Activated CD8-positive, alpha-beta T cell treated with anti-CD3 and anti-CD28 coated beads for 36 hours (primary cell): ENCODE measurements at places on chromosomes 7 and 10. TPM values are rescaled to one million over a fixed set of nuclear protein-coding genes. Genes with fewer than 3 reads are reported as not detected.

The EFCAB10 gene
- total RNA-seq = not detected

The TMEM168 gene
- total RNA-seq = 15.5 TPM

The NAMPT gene
- 812 TPM for total RNA-seq

The STK17A gene
- total RNA-seq = 42.4 TPM

The ELFN1 gene
- 0.36 TPM for total RNA-seq

The SLC39A12 gene
- not detected for total RNA-seq

The SNCG gene
- total RNA-seq = not detected

The EIF4EBP2 gene
- 24.0 TPM for total RNA-seq

The UCMA gene
- total RNA-seq = not detected

The FAM13C gene
- not detected for total RNA-seq

The LRIT1 gene
- not detected for total RNA-seq

The TET1 gene
- total RNA-seq = 1.3 TPM

The ZNF33B gene
- 5.8 TPM for total RNA-seq

The ZRANB1 gene
- total RNA-seq = 9.5 TPM

The NKX2-3 gene
- not detected for total RNA-seq

The RPEL1 gene
- not detected for total RNA-seq

The CDNF gene
- 1.8 TPM for total RNA-seq

The ITIH5 gene
- total RNA-seq = not detected

The NUTM2A gene
- total RNA-seq = 0.54 TPM

The WIPF3 gene
- not detected for total RNA-seq

The SFTPD gene
- total RNA-seq = not detected

The SFMBT2 gene
- total RNA-seq = 23.8 TPM

The SPDYE9 gene
- total RNA-seq = not detected

The RNF148 gene
- total RNA-seq = not detected

The NRG3 gene
- not detected for total RNA-seq

The CHAT gene
- total RNA-seq = not detected

The POM121 gene
- 73.6 TPM for total RNA-seq

The NUP42 gene
- 32.6 TPM for total RNA-seq

The KCND2 gene
- not detected for total RNA-seq

The GJD4 gene
- not detected for total RNA-seq

The SFRP5 gene
- 0.74 TPM for total RNA-seq

The CDHR3 gene
- 0.74 TPM for total RNA-seq

The ASL gene
- total RNA-seq = 15.5 TPM

The FEZF1 gene
- not detected for total RNA-seq
